Activated naive CD4-positive, alpha-beta T cell treated with anti-CD3 and anti-CD28 coated beads, Interleukin-2, amount 50 U/mL, for 16 hours (primary cell): ENCODE measurements at places on chromosomes 7 and 10.
A peak's percentile ranks its signal among the peaks of the same experiment; 100 is the strongest.

- peak; percentile 53 for DNase-seq
These were observed 6.8 kb downstream of the CYP26A1 start for GRCh38 chr10:93080350-93081046.

DNA sequence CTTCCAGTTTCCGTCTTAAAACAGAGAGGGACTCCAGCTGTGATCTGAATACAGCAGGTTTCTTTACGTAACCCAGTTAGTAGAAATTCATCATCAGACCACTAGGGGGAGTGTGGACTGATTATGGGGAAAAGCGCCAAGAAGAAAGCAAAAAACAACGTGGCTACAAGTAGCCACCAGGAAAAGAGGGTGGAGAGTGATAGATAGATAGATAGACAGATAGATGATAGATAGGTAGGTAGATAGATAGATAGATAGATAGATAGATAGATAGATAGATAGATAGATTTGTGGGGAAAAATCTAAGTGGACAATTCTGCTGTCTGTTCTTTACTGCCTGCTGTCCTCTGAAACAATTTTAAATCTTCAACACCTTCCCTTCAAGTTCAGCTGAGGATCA is 12.7 kb upstream of the AKR1B10 start:
- no peak for DNase-seq

DNA sequence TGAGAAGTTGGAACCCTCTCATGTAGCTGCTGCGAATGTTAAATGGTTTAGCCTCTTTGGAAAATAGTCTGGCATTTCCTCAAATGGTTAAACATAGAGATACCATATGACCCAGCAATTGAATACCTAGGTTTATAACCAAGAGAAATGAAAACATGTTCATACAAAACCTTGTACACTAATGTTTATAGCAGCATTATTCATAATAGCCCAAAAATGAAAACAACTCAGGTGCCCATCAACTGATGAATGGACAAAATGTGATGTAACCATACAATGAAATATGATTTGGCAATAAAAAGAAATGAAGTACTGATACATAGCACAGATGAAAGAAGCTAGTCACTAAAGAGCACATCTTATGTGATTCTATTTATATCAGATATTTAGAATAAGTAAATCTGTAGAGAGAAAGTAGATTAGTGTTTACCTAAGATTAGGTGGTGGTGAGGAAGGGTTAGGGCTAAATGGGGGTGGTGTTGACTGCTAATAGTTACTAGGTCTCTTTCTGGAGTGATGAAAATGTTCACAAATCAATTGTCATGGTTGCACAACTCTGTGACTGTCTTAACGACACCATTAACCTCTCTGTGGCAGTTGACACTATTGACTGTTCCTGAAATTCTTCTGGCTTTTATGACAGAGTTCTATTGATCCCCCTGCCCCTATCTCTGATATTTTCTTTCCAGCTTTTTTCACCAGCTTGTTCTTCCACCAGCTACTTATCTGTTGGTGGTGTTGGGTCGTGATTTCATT is 35.2 kb downstream of the VCL start:
- no peak for DNase-seq

GRCh38 chr10:30447125-30447799 is 13.3 kb downstream of the MAP3K8 start:
- DNase-seq: no peak

DNA sequence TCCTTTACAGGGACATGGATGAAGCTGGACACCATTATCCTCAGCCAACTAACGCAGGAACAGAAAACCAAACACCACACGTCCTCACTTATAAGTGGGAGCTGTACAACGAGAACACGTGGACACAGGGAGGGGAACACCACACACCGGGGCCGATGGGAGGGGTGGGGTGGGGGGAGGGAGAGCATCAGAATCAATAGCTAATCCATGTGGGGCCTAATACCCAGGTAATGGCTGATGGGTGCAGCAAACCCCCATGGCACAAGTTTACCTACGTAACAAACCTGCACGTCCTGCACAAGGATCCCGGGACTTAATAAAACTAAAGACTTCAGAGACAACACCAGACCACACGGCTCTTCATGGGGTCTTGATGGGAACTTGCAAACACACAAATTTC is 82.2 kb upstream of the DIP2C start:
- no peak for DNase-seq

DNA sequence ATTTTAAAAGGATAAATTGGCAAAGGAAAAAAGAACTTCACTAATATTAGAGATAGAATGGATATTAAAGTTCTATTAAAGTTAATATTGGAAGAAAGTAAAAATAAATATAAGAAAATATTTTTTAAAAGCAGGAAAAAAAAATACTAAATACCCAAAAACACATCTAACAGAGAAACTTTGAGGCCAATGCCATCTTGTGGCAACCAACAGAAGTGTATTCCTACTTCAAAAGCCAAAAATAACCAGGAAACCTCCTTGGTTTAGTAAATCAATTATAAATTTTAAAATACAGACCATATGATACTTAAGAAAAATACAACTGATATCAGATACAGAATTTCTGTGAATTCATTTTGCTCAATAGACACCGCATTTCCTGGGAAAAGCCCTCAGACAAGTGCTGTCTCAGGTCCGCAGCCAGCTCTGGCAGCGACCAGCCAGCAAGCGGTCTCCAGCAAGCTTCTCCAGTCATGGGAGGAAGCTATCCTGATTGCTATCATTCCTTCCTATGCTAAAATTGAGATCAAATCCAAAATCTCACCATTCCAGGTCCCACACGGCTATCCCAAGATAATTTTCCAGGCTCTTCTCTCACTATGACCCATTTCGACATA is 65.3 kb downstream of the LMBR1 start:
- DNase-seq: no peak

- DNase-seq: no peak
These were observed 291.5 kb upstream of the ZNF32 start for GRCh38 chr10:43939939-43940820.

DNA sequence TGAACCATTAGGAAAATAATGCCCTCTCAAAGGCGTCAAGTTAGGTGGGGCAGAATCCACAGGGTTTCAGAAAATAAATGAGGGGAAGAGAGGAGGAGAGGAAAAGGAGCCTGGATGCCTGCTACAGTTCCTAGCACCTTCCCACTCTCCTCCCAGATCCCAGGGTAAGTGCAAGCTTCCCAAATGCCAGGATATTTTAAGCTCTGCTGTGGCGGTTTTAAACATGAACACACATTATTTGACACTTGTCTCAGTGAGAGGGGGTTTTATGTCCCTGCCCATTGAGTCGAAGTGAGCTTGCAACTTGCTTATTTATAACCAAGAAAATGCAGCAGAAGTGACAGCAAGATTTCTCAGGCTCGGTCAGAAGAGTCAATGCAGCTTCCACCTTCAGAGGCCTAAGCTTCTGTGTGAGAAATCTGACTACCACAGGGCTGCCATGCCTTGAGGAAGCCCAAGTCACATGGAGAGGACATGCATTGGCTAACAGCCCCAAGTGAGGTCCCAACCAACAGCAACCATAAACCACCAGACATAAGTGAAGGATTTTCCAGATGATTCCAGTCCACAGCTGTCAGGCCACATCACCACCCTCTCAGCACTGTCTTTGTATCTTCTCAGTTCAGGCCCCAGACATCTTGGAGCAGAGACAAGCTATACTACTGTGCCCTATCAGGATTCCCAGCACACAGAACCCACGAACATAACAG is 17.9 kb upstream of the BMPER start:
- no peak for DNase-seq

GRCh38 chr7:3297105-3297819 is 3.8 kb upstream of the SDK1 start:
- DNase-seq: no peak

- DNase-seq: no peak
These were observed 19.6 kb upstream of the AGAP5 start for GRCh38 chr10:73717556-73717955.

DNA sequence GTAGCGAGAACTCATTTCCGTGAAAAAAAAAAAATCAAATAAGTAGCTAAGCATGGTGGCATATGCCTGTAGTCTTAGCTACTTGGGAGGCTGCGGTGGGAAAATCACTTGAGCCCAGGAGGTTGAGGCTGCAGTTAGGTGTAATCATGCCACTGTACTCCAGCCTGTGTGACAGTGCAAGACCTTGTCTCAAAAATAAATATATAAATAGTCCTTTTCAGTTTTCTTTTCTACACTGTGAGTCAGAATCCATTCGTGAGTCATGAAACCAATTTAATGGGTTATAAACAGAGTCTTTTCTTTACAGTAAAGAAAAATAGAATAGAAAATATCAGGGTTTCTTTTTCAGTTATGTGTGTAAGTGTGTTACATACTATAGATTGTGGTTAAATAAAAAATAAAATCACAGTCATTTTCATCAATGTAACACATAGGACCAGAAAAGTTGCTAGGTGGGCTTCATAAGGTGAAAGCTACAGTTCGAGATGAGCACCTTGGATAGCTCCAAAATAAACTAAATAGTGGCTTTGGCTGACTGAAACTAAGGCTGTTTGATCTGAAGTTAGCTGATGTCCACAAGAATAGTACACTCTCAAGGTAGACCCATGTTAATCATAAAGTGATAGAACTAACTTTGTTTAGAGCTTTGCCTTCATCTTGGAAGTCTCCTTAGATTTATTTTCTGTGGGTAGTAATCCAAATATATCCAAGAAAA is 781.1 kb downstream of the GATA3 start:
- no peak for DNase-seq

- DNase-seq: no peak
These were observed 131.2 kb upstream of the UNC5B start for GRCh38 chr10:71081229-71081560.

- DNase-seq: peak; percentile 54
These were observed 574 bp upstream of the IL6 start for GRCh38 chr7:22726345-22726906.

GRCh38 chr10:63829573-63830149 is 308.5 kb downstream of the REEP3 start:
- DNase-seq: no peak

- DNase-seq: no peak
These were observed 14.7 kb downstream of the SEC24C start for GRCh38 chr10:73758704-73759511.

- DNase-seq: no peak
These were observed 136.9 kb downstream of the CUBN start for GRCh38 chr10:16992611-16993119.

- DNase-seq: no peak
These were observed 133.1 kb upstream of the SEMA3C start for GRCh38 chr7:81051811-81052413.

DNA sequence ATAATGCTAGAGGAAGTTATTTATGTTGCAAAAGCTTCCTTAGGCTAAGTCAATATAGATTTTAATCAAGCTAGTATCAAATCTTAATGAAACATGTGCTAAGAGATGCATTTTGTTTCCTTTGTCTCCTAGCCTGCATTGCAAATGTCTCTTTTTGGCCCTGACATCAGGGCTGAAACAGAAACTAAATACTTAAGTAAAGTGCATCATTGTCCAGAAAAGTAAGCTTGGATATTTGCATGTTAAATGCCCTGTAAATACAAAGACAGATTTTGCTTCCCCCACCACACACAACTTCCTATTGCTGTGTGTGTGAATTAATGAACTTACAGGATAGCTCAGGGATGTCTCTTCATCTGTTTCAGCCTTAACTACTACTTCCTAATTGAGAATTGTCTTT is 10.0 kb upstream of the STAMBPL1 start:
- no peak for DNase-seq

- no peak for DNase-seq
These were observed 479.1 kb upstream of the FOXK1 start for GRCh38 chr7:4202954-4203353.

DNA sequence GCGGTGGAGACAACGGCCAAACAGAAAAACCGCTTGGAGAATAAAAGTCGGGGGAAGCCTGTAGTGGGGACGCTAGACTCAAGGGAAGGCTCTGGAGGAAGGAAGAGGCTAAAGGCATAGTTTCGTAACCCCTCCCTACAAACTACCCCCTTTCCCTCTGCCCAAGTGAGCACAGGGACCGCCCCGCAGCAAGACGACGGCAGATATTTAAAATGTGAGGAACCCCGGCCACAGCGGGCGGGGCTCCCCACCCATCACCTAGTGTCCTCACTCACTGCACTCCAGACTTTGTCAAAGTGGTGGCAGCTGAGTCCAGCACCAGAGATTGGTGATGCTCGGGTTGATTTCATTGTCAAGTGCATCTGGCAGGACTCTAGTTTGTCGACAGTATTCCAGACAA is 69.1 kb downstream of the PRKAG2 start:
- no peak for DNase-seq

DNA sequence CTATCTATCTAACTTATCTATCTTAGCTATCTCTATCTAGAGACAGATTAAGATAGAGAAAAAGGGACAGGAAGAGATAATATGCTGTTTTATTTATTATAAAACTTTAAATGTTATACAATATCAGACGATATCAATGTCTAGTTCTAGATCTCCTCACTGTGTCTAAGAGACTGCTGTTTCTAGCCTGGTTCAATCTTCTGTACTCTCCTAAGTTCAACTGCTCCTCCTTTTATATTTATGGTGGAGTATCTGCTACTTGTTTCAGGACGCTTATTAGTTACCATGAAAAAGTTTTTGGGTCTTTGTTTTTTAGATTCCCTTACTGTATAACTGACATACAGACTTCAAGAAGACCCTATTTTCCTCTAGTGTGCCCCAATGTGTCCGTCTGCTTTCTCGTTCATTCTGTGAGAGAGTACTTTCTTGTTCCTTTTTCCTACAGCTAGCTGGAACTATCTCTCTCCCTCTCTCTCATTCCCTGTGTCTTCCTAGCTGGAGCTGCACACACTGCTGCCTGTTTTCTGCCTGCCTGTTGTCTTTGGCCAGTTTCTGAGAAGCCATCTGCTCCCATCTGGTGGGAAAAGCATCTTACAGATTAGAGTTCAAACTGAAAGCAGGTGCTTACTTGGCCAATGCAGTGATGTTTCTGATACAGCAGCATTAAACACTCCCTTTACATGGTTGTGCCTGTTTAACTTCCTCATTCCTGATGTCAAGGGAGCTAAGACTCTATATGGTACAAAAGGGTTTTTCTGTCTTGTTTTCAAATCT is 49.4 kb upstream of the ARL4A start:
- DNase-seq: no peak

DNA sequence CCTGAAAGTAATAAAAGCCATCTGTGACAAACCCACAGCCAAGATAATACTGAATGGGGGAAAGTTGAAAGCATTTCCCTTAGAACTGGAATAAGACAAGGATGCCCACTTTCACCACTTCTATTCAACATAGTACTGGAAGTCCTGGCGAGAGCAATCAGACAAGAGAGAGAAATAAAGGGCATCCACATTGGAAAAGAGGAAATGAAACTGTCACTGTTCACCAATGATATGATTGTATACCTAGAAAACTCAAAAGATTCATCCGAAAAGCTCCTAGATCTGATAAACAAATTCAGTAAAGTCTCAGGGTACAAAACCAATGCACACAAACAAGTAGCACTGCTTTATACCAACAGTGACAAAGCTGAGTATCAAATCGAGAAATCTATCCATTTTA is 581.7 kb upstream of the TEX47 start:
- DNase-seq: no peak
